Stimulated activated CD8-positive, alpha-beta memory T cell treated with anti-CD3 and anti-CD28 coated beads, Interleukin-2, amount 100 ng/mL, for 48 hours (primary cell): ENCODE measurements at places on chromosomes 7 and 10.

- DNase-seq = no peak
Observed at GRCh38 chr10:6212806-6213205, 10.1 kb downstream of the PFKFB3 start.

GRCh38 chr7:16960337-16960965 lies 78.7 kb upstream of the AGR3 start:
- no peak for DNase-seq

GRCh38 chr10:131855461-131856401 lies 45.1 kb upstream of the PPP2R2D start:
- no peak for DNase-seq

DNA sequence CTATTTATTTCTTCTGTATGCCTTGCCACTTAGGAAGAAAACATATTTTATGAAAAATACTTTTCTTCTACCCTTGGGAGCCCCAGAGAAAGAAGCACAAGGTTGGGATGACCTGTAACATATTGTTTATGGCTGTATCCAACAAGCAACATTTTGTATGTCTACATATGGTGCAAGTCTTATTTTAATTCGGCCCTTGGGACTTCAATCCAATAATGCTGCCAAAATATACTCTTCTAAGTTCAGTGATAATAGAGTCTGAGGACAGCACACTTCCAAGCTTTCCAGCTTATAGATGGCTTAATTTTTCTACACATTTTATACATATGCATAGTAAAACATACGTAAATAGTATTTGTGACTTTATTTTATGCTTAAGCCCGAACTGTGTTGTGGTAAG lies 318.5 kb upstream of the SEMA3A start:
- no peak for DNase-seq

GRCh38 chr7:102072636-102073209 lies 213.9 kb upstream of the SH2B2 start:
- DNase-seq = no peak

- no peak for DNase-seq
Observed at GRCh38 chr7:157714166-157715070, 377.6 kb downstream of the DNAJB6 start.

- no peak for DNase-seq
Observed at GRCh38 chr7:29853072-29853471, 46.8 kb downstream of the WIPF3 start.

- no peak for DNase-seq
Observed at GRCh38 chr7:148772297-148773089, 73.8 kb downstream of the CUL1 start.

DNA sequence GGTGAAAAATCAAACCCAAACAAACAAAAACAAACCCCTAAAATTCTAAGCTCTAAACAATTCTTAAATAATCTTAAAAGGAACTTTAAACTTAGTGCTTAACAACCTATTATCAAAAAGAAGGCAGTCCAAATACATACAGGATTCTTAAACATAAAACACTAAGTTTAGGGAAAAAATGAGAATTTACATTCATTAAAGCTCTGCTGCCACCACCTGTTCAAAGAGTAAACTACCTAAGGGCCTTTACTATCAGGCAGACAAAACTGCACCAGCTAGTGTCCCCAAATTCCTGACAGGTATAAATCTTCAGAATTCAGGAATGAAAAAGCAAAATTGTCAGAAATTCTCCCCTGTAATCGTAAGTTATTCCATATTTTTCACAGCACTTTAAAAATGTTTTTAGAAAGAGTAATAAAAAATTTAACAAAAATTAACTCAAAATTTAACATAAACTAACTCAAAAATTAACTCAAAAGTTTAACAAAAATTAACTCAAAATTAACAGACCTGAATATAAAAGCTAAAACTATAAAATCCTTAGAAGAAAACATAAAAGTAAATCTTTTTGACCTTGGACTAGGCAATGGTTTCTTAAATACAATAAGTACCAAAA lies 55.1 kb downstream of the PDZD8 start:
- no peak for DNase-seq

GRCh38 chr7:143359771-143360353 lies 2.7 kb downstream of the FAM131B start:
- DNase-seq = no peak

GRCh38 chr10:44948642-44949041 lies 11.0 kb upstream of the RASSF4 start:
- no peak for DNase-seq

DNA sequence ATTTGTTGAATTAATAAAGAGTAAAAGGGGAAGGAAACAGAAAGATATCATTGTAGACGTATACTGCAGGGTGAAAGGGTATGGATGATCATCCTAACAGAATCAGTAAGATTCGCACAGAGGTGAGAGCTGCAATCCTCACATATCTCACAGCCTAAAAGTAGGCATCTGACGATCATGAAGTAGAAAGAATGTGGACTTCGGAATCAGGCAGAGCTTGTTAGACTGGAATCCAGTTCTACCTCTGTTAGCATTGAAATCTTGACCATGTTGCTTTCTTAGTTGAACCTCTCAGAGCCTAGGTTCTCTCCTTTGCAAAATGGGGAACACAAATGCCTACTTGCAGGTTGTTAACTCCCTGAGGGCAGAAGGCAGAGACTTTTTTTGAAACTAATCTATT lies 320.0 kb upstream of the C7orf33 start:
- DNase-seq = no peak
